Activated CD4-positive, alpha-beta T cell treated with anti-CD3 and anti-CD28 coated beads, Interleukin-2, amount 50 U/mL, for 24 hours (primary cell): ENCODE measurements at places on chromosomes 13 and 19.
A peak's percentile ranks its signal among the peaks of the same experiment; 100 is the strongest.

DNA sequence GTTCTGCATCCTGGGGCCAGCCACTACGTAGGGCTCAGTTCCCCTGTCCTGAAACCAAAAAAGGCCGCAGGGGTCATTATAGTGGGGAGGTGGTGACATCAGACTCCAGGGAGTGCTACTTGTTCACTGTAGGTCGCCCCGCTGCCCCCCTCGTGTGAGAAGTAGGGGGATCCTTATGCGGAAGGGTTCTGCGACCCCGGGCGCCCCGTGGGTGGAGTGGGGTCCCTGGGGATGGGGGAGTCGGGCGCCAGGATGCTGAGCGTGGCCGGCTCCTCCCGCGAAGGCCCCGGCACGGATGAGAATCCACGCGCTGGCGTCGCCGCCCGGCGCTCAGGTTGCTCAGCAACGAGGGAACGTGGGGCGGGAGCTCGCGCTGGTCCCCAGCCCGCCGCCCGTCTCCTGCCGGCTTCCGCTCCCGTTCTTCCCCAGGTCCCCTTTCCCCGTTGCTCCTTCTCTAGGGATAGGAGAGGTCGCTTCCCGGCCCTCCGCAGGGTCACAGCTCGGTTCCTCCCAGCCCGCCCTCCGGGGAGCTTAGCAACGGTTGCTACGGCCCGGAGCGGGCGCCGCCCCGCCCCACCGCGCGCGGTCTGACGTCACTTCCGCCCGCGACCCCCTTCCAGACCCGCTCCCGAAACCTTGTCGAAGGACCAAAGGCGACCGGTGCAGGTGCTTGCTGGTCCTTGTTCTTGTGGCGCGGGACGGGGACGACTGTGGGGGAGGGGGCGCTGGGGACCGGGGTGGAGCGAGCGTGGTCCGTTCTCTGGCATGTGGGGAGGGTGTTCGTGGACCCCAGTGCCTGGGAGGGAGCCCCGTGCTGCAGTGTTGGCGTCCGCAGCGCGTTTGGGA, at the start of gene NAT14:
TSS of gene NAT14 (plus strand) at position 596 of the 846 bp plus-strand sequence. CDS start 521 bp downstream, outside the sequence.
- peak; percentile 52 for DNase-seq

GRCh38 chr19:29681422-29682235, 16.4 kb downstream of the PLEKHF1 start:
- DNase-seq: no peak

GRCh38 chr19:33211794-33212435, 13.7 kb downstream of the SLC7A10 start:
- no peak for DNase-seq

DNA sequence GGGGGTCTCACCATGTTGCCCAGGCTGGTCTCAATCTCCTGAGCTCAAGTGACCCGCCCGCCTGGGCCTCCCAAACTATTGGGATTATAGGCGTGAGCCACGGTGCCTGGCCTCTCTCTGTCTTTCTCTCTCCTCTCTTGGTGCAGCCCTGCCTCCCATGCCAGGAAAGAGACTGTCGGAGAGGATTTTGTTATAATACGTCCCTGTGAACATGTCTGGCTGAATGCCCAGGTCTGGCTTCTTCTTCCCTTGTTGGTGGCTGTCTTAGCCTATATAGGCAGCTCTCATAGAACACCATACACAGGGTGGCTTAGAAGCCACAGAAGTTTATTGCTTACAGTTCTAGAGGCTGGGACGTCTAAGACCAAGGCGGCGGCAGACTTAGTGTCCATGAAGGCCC, 46.4 kb downstream of the PEX11G start:
- DNase-seq: no peak

DNA sequence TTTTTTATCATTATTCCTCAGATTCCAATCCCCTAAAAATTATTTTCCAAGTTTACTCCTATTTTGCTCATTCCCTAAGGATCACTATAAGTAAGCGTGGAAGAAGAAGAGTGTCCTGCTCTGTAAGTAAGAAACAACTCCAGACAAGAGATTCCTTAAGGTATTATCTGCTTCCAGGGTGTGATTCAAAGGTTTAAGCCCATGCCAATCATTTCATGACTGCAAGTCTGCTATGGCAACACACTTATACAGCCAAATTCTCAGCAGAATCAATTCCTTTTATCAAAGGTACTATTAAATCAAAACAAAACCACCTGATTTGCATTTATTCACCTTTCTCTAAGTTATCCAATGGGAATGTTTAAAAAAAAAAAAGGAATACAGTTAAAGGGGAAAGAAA, 43.7 kb downstream of the FOXO1 start:
- DNase-seq: no peak

GRCh38 chr13:35489050-35489449, 12.6 kb upstream of the MAB21L1 start:
- no peak for DNase-seq

DNA sequence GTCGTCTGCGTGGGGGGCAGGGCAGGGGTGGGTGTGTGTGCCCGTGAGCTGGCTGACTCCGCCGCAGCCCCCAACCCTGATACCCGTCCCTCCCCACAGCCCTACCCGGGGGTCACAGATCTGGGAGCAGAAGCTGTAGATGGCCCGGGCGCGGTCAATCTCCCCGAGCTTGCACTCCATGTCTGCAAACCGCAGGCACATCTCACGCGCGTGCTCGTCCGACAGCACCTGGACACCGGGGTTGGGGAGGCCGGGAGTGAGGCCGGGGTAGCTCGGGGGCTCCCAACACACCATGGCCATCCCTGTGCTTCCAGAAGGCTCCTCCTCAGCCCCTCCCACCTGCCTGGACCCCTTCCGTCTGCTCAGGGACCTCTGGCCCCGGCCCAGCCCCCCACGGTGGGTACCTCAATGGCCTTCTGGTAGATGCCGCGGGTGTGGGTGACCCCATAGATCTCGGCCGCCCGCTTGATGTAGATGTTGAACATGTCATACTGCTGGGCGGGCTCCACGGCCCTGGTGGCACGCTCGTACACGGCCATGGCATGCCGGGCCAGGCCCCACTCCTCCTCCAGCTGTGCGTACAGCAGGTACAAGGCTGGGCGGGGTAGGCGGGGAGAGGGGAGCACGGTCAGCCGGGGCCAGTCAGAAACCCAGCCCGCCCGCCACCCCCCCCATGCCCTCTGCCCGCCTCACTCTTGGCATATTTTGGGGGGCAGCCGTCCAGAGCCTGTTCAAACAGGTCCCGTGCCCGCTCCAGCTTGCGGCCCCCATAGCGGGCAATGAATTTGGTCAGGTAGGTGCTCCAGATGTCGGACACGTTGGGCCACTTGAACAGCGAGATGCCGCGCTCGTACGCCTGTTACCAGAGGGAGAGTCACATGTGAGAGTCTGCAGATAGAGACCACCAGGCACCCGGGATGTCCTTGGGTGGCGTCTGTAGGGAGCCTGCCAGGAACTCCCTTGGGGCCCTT, 8.6 kb downstream of the XAB2 start:
- DNase-seq: no peak

- no peak for DNase-seq
Measured at GRCh38 chr19:13717194-13717643, 47.1 kb upstream of the MRI1 start.

DNA sequence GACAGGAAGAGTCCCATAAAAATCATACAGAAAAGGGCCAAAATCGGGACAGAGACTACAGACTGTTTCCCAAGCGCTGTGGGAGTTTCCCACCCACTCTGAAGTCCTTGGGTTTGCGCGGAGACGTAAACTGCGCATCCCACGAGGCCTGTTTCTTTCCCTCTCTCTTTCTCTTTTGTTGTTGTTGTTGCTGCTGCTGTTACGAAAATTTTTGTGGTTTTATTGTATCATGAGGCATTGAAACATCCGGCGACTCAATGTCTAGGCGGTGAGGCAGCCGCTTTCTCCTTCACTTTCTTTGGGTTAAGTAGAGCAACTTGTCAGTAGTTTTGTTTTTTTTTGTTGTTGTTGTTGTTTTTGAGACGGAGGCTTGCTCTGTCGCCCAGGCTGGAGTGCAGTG, 1.6 kb upstream of the PPP1R12C start:
- DNase-seq: no peak

GRCh38 chr19:6674868-6675305, 4.9 kb upstream of the TNFSF14 start:
- peak; percentile 92 for DNase-seq

DNA sequence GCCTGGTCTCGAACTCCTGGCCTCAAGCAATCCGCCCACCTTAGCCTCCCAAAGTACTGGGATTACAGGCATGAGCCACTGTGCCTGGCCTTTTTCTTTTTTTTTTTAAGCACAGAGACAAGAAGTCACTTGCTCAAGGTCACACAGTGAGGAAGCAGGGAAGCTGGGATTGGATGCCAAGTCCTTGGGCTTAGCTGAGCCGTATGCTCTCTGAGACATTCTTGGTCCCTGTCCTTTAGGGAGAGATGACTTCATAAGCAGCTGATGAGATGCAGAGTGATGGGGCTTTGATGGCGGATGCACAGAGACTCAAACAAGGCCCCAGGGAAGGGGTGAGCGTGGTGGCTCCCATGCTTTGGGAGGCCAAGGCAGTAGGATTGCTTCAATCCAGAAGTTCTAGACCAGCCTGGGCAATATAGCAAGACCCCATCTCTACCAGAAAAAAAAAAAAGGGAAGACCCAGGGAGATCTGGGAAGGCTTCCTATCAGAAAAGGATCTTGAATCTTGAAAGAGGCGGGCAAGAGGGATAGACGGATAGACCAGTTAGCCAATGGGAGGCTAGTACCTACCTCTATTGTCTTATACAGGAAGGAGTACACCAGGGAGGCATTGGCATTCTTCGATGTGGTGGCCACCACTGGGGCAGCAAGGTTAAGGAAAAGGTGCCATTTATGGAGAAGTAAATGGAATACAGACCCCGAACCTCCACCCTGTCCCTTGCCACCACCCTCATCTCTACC, 3.9 kb downstream of the AP1M2 start:
- DNase-seq: no peak
